Fibroblast of skin of right biceps (primary cell): ENCODE measurements at places on chromosomes 11 and 22.

GRCh38 chr22:48640890-48641841 is 1186.5 kb downstream of the BRD1 start:
- DNase-seq, result peak; percentile 16

- DNase-seq, result peak; percentile 12
Observed at GRCh38 chr11:24373516-24373915, 123.3 kb upstream of the LUZP2 start.

- DNase-seq, result peak; percentile 71
Observed at GRCh38 chr11:119323532-119324033, 6.7 kb upstream of the MCAM start.

DNA sequence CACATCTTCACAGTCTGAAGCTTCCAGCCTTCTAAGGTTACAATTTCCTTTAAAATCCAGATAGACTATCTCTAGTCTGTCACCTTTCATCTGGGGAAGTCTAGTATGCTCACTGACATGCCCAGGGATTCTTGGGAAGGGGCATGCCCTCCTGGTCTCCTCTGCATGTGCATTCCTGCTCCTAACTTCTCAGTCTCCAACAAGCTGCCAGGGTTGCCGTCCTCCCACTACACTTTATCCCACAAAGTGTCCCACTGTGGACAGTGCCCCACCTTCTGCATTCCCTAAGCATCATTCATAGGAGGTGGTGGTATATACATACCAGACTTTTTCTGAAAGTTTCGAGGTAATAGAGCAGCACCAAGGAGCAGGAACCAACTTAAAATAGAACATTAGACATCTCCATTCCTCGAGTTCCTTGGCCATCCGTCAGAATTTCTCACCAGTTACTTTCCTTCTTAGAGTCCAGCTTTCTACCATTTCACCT is 28.7 kb downstream of the EIF3F start:
- peak; percentile 82 for DNase-seq

- DNase-seq, result no peak
Observed at GRCh38 chr22:37080438-37080837, 28.9 kb downstream of the KCTD17 start.

DNA sequence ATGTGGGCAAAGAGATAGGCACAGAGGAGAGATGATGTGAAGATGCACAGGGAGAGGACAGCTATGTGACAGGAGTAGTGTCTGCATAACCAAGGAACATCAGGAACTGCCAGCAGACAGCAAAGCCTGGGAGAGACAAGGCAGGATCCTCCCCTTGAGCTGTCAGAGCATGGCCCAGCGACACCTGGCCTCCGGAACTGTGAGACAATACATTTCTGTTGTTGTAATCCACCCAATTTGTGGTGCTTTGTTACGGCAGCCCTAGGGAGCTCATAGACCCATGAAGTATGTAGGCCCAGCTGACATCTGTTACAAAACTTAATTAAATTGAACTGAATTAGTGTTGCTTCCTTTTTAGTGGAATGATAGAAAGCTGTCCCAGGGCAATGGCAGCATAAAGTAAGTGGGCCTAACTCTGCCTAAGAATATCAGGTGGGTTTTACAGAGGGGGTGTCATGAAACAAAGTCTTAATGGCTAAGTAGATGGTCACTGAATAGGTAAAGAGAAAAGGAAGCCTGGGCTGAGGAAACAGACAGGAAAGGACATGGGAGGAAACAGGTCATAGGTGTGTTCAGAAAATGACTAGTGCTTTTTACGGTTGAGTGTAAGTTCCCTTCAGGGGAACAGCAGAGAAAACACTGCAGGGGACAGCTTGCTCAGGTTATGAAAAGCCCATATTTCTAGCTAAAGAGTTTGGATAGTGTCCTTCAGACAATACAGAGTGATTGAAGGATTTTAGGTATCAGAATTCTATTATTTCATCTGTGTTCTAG is 24.8 kb downstream of the RASSF10 start:
- DNase-seq, result no peak

- DNase-seq, result no peak
Observed at GRCh38 chr11:46149342-46149741, 28.1 kb upstream of the PHF21A start.

GRCh38 chr11:73528013-73528412 is 69.9 kb downstream of the FAM168A start:
- no peak for DNase-seq

DNA sequence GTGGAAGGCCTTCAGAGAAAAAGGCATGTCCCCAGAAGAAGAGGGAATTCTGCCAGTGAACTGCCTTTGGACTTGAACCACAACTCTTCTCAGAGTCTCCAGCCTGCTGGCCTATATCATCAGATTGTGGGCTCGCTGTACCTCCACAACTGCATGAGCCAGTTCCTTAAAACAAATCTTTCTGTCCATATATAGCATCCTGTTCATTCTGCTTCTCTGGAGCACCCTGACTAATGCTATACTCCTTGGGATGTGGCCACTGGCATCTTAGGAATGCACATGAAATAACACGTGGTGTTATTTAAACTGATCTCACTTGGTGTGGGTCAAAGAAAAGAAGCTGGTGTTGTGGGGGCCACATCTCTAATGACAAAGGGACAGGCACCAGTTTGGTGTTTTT is 58.3 kb upstream of the VSTM5 start:
- peak; percentile 96 for DNase-seq

GRCh38 chr11:121800731-121801393 is 315.2 kb downstream of the BLID start:
- DNase-seq, result peak; percentile 64

GRCh38 chr11:43779306-43779705 is 98.8 kb downstream of the HSD17B12 start:
- DNase-seq, result no peak

DNA sequence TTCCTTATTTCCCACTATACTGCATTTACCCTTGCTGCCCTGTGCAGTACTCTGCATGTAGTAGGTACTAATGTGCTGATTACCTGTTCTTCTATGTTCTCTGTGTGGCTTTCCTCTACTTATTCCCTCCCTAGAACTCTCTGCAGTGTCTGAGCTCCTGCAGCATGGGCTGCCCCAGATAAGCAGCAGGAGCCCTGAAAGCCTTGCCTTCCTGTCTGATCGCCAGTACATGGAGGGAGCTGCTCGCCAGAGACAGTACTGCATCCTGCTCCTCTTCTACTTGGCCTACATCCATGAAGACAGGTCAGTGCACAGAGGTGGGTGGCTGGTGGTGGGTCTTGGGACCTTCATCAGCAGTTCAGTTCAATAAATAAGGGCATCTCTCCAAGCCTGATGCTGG is 42.2 kb upstream of the CCDC134 start:
- no peak for DNase-seq

DNA sequence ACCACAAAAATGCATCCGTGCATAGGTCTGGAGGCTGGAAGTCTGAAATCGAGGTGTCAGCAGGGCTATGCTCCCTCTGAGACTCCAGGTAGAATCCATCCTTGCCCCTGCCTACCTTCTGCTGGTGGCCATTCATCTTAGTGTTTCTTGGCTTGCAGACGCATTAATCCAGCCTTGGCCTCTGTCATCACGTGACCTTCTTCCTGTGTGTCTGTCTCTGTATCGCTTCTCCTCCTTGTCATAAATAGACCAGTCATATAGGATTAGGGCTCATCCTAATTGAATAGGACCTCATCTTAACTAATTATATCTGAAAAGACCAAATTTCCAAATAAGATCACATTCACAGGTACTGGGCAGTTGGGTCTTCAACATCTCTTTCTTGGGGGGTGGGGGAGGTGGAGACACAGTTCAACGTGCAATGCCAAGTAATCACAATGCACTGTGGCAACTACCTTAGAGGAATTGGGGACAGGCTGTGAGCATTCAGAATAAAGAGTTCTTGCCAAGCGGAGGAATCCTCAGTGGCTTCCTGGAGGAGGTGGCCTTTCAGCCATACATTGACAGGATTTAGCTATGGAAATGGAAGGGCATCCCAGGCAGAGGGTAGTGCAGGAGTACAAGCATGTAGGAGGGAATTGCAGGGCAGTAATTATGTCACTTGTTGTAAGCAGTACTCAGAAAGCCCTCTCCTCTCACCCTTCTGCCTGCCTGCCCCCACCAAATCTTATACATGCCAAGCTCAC is 96.2 kb upstream of the SYT13 start:
- DNase-seq, result no peak

DNA sequence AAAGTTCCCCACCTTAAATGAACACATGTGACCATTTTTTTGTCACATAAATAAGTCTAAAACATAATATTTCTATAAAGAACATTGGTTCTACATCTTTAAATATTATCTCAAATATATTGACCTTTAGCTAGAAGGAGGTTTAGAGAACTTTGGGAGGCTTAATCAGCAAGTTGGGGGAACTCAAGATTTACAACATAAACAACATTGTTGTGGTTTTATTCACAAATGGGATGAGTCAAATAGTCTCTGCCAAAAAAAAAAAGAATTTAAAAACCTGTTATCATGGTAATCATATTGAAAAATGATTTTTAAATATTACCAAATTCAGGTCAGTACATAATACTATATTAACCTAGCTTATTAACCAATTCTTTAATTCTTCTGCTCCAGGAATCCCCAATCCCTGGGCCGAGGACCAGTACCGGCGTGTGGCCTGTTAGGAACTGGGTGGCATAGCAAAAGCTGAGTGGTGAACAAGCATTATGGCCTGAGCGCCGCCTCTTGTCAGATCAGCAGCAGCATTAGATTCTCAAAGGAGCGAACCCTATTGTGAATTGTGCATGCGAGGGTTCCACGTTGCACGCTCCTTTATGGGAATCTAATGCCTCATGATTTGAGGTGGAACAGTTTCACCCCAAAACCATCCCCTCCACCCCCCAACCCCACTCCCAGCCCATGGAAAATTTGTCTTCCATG is 98.2 kb downstream of the RDX start:
- DNase-seq, result peak; percentile 51

DNA sequence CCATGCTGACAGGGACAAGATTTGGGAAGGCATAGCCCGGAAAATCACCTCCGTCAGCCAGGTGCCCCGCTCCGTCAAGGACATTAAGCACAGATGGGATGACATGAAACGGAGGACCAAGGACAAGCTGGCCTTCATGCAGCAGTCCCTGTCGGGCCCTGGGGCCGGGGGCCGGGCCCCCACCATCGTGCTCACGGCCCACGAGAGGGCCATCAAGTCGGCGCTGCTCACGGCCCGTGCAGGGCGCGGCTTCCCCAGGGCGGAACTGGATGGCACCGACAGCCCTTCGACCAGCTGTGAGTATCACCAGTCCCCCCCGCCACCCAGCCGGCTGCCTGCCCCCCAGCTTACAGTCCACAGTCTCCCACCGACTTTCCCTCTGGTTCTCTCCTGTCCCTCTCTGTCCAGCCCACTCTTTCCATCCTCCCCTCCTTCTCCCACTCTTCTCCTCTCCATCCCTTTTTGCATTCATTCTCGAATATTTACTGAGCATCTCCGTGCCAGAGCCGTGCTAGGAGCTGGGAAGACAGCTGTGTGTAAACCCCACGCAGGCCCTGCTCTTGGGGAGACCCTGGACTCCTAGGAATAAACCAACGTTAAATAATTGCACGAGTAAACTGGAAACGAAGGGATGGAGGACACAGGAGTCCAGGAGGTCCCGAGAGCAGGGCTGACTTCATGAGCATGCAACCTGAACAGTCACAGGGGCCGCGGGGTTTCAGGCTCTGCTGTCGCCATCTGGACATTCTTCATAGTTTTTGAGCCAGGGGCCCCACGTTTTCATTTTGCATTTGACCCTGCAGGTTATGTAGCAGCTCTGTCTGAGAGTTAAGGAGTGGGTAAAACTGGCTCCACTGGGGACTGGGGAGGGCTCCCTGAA is 62.8 kb downstream of the PRDM11 start:
- DNase-seq, result no peak

DNA sequence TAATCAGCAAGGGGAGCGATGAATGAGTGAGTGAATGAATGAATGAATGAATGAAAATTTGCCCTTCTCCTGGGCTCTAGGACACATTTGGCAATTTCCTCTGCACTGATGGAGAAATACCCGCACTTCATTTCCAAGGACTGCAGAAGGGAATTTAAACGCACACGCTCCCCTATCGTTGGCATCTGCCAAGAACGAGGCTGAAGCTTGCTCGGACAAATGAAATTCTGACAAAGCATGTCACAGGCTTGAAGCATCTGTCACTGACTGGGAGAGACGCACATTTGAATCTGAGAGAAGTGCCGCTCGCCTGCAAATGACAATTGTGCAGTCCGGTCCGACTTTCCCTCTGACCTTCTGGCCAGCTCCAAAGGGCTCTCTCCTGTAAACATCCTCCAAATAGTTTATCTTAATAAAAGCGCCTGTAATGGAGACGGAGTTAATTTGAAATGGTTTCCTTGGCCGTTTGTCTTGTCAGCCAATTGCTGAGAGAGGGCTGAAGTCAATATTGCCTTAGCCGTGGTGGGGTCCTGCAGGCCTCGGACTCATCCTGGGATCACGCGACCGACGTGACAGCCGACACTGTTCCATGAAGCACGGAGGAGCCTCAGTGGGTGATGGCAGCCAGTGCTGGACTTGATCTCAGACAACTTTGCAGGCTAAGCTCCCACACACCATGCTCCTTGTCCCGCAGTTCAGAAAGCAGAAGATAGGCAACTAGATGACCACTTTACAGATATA is 260.7 kb downstream of the MN1 start:
- no peak for DNase-seq

DNA sequence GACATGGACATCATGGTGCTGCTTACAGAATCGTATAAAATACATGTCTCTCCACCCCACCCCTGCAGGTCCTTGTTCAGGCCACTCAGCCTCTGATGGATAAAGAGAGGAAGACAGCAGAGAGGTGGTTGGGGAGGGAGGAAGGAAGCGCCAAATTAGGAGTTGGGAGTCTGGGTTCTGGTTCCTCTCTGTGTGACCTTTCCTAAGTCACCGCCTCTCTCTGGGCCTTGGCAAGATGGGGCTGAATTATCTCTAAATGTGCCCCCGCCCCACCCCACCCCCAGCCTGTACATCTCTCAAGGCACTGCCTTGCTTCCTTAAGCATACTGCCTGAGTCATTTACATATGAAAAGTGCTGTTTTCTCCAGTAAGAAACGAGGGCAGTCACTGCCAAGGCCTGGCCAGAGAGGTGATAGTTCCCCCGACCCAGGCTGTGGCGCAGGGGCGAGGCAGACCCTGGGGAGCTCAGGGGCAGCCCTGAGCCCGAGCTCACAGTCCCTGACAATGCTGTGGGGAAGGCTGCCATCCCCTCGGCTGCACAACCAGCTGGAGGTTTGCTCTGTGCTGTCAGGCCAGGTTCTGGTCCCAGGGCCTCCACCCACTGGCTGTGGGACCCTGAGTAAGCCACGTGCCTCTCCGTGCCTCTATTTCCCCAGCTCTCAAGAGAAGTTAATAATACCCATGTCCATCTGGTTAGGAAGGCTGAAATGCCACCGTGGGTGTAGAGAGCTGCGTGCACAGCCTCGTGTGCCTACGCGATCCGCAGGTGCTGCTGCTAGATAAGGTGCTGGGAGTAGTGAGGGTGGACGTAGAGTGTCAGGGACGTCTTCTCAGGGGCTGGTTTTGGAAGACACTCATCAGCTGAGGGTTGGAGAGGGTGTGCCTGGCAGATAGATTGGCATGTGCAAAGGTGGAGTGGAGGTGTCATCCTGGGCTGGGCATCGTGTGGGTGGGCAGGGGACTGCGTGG is 55.3 kb downstream of the CACNA1I start:
- no peak for DNase-seq

- DNase-seq, result no peak
Observed at GRCh38 chr11:66932543-66932942, 25.6 kb downstream of the PC start.

- no peak for DNase-seq
Observed at GRCh38 chr11:64605244-64605560, 14.2 kb downstream of the SLC22A12 start.

GRCh38 chr11:3089236-3090061 is 32.2 kb upstream of the CARS1 start:
- DNase-seq, result no peak
